ENCODE measurements at places on chromosomes 16 and 17.
A peak's percentile ranks its signal among the peaks of the same experiment; 100 is the strongest.

- no peak for DNase-seq
Measured at GRCh38 chr17:48719642-48720265, 2.6 kb downstream of the PRAC1 start.

DNA sequence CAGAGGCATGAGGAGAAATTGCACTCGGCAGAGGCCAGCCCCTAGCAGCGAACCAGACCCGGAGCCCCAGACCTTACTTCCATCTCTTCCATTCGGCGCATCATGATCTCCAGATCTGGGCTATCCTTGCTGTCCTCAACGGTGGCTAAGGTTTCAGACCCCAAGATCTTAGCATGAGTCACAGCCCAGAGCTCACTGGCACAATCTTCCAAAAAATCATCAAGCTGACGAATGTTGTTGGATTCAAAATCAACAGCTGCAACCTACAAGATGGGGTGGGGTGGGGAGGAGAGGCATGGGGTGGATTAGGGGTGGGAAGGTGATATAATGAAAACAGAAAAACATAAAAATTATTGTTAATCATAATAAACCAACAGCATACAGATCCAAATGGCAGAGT, 39.7 kb upstream of the PITPNM3 start:
- no peak for DNase-seq

- DNase-seq = no peak
Measured at GRCh38 chr16:77868478-77868877, 80.1 kb downstream of the VAT1L start.

- no peak for DNase-seq
Measured at GRCh38 chr16:68490829-68491575, 42.7 kb upstream of the SMPD3 start.

- no peak for DNase-seq
Measured at GRCh38 chr17:63035695-63036094, 69.7 kb downstream of the TANC2 start.

- DNase-seq = no peak
Measured at GRCh38 chr16:85192238-85193114, 80.2 kb upstream of the CIBAR2 start.

DNA sequence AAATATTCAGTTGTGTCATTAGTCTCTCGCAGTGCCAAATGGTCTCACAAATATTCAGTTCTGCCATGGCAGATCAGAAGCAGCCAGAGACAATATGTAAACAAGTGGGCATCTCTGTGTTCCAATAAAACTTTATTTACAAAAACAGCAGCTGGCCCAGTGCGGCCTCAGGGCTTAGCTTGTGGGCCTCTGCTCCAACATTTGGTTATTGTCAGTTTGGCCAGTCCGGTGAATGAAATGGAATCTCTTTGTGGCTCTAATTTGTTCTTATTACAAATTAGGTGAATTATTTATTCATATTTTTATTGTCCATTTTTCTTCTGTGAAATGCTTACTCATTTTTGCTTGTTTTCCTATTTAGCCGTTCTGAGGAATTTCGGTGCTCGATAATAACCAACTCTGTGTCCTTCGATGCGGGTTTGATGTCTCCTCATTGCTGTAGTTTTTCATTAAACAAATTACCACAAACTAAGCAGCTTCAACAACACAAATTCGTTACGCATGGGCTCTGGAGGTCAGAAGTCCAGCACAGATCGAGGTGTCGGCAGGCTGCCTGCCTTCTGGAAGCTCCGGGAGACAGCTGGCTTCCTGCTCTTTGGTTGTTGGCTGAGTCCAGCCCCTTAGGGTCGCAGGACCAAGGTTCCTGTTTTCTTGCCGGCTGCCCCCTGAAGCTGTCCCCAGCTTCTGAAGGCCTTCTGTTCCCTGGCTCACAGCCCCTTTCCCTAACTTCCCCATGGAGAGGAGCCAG, 4.1 kb upstream of the SLC38A10 start:
- no peak for DNase-seq

GRCh38 chr16:76277460-76278030, 344 bp downstream of the CNTNAP4 start:
- DNase-seq = no peak

- DNase-seq = no peak
Measured at GRCh38 chr17:81095383-81095762, 60.4 kb downstream of the BAIAP2 start.

- DNase-seq = peak; percentile 74
Measured at GRCh38 chr16:68378436-68379415, 67.9 kb downstream of the PRMT7 start.

GRCh38 chr16:57282510-57283213, 1.8 kb downstream of the PLLP start:
- no peak for DNase-seq

DNA sequence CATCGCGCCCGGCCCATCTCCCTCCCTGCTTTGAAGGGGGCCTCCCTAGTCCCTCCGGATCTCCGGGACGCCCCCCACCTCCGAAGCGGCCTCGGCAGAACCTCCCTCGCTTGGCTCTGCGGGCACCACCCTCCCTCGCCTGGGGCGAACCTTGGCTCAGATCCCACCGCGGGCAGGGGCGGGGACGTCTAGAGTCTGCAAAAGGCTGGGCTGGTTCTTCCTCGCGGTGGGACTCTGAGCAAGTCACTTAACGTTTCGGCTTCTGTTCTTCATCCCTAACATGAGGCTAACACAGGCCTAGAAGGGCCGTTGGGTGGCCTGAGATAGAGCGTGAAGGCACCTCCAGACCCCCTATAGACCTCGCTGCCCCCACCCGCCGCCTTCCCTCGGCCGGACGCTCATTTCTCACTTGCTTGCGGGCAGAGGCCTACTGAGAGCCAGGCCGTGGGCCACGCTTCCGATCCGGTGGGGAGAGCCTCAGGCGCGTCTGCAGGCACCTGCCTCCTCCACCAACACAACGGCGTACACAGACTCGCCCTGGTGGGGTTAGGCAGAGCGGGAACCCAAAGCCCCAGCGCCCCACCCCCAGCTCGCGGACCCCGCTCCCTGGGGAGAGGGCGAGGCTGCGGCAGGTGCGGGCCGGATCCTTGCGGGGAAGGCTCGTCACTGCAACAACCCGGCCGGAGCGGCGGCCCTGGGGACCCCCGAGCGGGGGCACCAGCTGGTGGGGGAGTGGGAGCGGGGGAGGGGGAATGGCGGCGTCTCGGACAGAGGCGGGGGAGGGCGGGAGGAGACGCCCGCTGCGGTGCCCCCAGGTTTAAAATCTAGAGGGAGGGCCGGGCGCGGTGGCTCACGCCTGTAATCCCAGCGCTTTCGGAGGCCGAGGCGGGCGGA, 5.4 kb downstream of the MYO1C start:
- peak; percentile 66 for DNase-seq

- DNase-seq = no peak
Measured at GRCh38 chr16:66020046-66020445, 346.4 kb upstream of the CDH5 start.

DNA sequence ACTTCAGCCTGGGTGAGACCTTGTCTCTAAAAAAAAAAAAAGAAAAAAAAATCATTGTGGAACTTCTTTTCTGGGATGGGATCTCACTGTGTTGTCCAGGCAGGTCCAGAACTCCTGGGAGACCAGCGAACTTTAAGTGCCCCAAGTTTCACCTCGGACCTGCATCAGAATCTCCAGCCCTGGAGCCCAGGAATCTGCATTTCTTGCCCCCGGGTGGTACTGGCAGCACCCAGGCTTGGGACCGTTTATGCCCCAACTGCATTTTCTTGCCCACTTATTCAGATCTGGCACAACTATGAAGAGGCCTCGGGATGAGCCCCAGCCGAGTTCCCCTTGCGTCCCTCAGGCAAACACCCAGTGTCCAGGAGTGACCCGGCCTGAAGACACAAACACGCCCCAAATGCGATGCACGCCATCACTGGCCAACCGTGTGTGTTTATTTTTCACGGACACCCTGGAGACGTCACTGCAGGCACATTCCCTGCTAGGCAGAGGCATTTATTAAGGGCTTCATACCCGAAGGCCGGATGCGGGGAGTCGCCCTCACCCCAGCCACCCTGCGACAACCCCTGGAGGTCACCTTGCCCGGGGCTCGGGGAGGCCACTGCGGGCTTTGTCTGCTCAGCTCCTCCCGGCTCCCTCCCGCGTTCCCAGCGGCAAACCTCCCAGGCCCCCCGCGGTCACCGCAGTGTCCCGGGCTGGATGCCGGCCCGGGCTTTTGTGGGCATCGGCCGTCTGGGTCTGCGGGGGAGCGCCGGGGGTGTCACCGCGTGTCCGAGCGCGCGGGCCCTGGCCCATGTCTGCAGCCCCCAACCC, 684 bp upstream of the SPIRE2 start:
- DNase-seq = peak; percentile 59

GRCh38 chr17:38671939-38672720, 2.6 kb downstream of the EPOP start:
- no peak for DNase-seq

DNA sequence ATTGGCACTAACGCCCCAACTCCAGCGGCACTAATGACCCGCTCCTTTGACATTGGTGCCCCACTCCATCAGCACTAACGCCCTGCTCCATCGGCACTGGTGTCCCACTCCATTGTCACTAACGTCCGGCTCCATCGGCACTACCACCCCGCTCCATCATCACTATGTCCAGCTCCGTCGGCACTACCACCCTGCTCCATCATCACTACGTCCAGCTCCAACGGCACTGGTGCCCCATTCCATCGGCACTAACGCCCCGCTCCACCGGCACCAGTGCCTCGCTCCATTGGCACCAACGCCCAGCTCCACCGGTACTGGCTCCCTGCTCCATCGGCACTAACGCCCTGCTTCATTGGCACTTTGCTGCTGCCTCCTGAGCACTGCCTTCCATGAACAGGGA, 7.5 kb downstream of the ZNF213 start:
- no peak for DNase-seq

GRCh38 chr16:56332464-56333079, 92.8 kb downstream of the AMFR start:
- peak; percentile 42 for DNase-seq

- no peak for DNase-seq
Measured at GRCh38 chr16:53449816-53450517, 15.7 kb downstream of the RBL2 start.

DNA sequence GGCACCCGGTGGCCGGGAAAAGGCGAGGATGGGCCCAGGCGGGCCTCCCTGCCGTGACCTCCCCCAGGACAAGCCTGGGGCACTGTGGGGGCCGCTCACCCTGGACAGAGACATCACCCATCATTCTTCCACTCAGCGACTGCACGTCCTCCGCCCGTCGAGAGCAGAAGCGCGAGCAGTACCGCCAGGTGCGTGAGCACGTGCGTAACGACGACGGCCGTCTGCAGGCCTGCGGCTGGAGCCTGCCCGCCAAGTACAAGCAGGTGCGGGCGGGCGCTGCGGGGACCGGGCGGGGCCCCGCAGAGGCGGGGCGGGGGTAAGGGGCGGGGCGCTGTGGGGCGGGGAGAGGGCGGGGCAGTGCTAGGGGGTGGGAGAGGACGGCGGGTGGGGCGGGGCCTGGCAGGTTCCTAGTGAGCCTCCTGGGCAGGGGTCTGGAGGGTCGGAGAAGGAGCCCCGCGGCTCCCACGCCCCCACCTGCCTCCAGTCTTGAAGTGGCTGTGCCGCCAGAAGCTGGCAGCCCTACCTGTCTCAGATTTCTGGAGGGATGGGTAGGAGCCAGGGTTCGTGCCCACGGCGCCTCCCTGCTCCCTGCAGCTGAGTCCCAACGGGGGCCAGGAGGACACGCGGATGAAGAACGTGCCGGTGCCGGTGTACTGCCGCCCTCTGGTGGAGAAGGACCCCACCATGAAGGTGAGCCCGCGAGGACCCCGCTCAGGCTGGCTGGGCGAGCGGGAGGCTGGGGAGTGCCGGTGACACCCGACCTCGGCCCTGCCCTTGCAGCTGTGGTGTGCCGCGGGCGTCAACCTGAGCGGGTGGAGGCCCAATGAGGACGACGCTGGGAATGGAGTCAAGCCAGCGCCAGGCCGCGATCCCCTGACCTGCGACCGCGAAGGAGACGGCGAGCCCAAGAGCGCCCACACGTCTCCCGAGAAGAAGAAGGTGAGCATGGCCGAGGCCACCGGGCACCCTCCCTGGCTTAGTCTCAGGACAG, 7.5 kb downstream of the NME3 start:
- DNase-seq = no peak

DNA sequence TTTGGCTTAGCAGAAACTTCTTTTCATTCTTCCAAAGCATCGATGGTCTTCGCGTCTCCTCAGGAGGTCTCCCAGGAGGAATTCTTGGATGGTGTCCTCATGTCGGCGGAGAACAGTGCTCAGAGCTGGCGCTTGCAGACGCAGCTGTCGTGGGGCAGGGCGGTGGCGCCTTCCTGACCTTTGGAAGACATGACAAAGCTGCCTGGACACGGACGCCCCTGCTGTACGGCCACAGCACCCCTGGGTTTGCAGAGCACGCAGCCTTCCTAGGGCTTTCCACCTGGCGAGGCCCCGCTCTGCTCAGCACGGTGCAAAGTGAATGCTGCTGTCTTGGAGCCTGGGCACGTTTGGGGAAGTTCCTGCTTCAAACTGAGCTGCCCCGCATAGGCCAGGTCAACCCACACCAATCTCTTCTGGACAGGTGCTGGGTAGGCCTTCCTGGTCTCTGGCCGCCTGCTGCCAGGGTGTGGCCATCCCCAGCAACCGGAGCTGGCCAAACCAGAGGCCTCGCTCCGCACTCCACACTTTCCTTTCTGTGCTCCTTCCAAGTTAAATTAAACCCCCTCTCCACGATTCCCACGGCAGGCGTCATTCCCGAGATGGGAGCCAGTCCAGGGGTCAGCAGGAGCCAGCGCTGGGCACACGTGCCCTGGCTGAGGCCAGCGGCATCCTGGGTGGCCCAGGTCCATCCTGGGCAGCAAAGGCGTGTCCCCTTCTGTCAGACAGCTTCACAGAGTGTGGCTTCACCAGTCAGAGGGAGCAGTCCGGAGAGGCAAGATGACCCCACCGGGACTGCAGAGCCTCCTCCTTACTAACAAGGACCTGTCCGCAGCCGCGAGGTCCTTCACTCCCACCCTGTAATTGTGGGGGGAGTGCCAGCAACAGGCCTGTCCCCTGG, 15.0 kb upstream of the KREMEN2 start:
- no peak for DNase-seq

- DNase-seq = peak; percentile 49
Measured at GRCh38 chr17:9370467-9370866, 205.2 kb downstream of the STX8 start.

GRCh38 chr16:86931410-86931941, 353.1 kb downstream of the FOXL1 start:
- no peak for DNase-seq

GRCh38 chr17:39776252-39776651, 38.5 kb downstream of the GRB7 start:
- DNase-seq = no peak

- DNase-seq = peak; percentile 53
Measured at GRCh38 chr17:57121308-57122042, 36.4 kb downstream of the AKAP1 start.
